ENCODE measurements at places on chromosomes 5 and 9. TPM values are rescaled to one million over a fixed set of nuclear protein-coding genes. Genes with fewer than 3 reads are reported as not detected.

GRCh38 chr9:88310310-88310980 is 77.8 kb upstream of the SPIN1 start:
- no peak for DNase-seq

- DNase-seq, result peak; percentile 89
These were observed 304.7 kb upstream of the MSX2 start for GRCh38 chr5:174419540-174420132.

SLC36A3 gene
- total RNA-seq, result not detected

- DNase-seq, result no peak
These were observed 88.8 kb downstream of the NR3C1 start for GRCh38 chr5:143314659-143315058.

GRCh38 chr5:166649676-166650075 is 1641.8 kb upstream of the WWC1 start:
- no peak for DNase-seq

Measured in lower lobe of right lung (tissue), 2 donors.